ENCODE measurements at places on chromosomes 16 and 17.
A peak's percentile ranks its signal among the peaks of the same experiment; 100 is the strongest.

DNA sequence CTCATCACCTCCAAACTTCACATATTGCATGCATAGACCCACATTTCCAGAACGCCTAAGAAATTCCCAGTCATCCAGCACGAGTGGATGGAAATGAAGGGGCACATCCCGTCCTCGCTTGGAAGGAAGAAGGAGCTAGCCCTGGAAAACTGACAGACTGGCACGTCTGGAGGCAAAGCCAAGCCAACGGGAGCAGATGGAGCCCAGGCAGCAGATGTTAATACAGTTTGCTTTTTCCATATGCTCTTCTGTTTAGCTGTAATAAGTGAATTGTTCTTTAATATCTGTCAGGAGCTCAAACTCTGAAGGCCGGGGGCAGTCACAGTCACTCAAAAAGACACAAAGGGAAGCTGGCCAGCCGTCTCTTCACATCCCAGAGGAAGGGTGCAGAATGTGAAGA lies 187.7 kb downstream of the XYLT1 start:
- no peak for DNase-seq

DNA sequence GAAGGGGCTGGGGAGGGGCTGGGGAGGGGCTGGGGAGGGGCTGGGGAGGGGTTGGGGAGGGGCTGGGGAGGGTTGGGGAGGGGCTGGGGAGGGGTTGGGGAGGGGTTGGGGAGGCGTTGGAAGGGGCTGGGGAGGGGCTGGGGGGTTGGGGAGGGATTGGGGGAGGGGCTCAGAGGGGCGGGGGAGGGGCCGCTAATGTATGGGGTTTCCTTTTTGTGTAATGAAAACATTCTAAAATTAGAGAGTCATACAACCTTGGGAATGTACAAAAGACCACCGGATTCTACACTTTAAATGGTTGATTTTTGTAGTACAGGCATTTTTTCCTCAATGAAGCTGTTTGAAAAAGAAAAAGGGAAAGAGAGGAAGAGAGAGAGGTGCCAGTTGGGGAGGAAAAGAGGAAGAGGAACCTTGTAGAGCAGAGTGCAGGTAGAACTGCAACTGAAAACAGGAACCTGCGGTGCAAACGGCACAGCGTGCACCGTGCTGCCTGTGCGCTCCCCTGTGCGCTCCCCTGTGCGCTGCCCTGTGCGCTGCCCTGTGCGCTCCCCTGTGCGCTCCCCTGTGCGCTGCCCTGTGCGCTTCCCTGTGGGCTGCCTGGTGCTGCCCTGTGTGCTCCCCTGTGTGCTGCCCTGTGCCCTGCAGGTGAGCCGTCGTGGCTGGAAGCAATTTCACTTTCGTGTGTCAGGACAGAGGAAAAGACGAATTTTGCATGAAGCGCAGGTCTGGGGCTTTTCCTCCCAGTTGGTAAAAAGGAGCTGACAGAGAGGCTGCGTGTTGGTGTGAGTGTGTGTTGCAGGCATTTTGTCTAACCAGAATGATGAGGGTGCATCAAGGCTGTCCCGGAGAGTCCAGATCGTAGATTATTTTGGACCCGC lies 40.8 kb downstream of the METRNL start:
- peak; percentile 92 for DNase-seq

DNA sequence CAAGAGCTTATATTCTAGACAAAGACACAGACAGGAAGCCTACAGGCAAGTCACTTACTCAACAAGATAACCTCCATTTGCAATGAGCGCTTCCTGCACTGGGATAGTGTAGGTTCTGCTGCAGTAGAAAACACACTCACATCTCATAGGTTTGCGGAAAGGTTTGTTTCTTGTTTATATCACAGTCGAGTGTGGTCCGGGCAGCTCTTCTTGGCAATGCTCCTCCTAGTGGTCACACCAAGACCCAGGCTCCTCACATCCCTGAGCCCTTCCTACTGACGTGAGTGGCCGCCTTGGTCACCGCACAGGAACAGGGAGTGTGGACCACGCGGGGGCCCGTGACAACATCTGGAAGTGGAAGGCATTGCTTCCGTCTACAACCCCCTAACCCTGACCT lies 48.0 kb upstream of the RBFOX3 start:
- DNase-seq = no peak

GRCh38 chr16:734208-734980 lies 6.4 kb downstream of the CIAO3 start:
- no peak for DNase-seq

DNA sequence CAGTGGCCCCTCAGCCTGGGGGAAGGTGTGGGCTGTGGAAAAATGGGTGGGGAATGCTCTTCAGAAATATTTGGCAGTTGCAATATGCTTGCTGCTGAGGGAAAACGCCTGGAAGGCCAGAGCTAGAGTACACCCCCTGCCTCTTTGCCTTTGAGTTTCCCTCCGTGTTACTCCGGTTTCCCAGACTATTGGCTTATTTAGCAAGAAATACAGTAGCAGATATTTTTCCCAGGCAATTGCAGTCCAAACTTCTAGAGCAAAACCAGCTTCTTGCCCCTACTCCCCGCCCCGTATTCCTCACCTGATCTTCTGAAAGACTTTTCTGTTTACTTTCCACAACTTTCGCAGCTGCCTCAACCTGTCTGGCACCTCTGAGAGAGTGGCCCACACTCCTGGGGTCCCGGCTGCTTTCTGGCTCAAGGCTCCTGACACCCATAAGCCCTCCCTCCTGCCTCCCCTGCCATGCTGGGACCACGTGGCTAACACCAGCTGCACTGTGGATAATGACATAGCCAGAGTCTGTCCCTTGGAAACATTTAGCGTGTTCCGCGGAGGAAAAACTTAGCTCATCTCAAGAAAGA lies 45.8 kb upstream of the HELZ start:
- no peak for DNase-seq

GRCh38 chr17:13283606-13284005 lies 265.8 kb upstream of the ELAC2 start:
- DNase-seq = no peak

GRCh38 chr16:85720302-85720637 lies 30.6 kb downstream of the C16orf74 start:
- DNase-seq = no peak

DNA sequence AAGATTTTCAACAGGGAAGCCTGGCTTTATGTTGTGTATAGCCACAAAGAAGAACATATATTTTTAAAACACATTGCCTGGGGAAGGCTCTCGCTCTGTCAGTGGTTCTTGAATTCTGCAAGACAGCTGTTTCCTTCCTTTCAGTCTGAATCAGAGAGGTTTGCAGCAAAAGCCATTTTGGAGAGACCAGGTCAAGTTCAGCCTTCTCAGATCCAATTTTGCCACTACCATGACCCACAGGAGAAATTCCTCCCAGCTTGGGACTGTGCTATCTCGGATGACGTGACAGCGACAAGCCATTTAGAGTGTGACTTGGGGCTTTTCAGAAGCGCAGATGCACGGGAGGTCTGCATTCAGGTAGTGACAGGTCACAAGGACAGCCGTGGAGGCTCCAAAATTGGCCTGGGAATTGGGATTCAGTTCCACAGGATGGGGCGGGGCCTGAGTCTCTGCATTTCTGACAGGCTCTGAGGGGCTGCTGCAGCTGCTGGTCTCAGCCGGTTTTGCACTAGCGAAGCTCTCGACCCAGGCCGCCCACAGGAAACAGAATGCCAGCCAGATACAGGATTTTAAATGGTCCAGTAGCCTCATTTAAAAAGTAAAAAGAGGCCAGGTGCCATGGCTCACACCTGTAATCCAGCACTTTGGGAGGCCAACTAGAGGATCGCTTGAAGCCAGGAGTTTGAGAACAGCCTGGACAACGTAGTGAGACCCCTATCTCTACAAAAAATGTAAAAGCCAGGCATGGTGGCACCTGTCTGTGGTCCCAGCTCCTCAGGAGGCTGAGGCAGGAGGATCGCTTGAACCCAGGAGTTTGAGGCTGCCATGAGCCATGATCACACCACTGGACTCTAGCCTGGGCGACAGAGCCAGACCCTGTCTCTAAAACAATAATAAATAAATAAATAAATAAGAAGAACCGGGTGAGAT lies 196.6 kb upstream of the CIBAR2 start:
- DNase-seq = no peak

GRCh38 chr16:17335826-17336529 lies 134.8 kb downstream of the XYLT1 start:
- DNase-seq = no peak

- DNase-seq = no peak
Measured at GRCh38 chr16:54320697-54321340, 34.2 kb upstream of the IRX3 start.

DNA sequence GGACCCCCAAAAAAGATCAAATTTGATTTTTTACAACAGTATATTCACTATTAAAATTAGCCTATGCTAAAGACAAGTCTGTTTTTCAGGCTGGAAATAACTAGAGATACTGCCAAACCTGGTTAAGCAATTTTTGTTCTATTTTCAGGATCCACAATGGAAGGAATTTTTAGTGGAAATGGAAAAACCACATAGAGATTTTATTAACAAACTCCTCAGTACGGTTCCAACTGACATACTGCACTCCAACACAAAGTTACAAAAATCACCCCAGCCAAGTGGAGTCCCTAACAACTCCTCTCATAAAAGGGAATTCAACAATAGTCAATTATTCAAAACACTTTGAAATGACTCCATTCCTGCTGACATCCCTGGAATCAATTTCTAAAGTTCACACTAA lies 101.6 kb upstream of the TOB1 start:
- no peak for DNase-seq

DNA sequence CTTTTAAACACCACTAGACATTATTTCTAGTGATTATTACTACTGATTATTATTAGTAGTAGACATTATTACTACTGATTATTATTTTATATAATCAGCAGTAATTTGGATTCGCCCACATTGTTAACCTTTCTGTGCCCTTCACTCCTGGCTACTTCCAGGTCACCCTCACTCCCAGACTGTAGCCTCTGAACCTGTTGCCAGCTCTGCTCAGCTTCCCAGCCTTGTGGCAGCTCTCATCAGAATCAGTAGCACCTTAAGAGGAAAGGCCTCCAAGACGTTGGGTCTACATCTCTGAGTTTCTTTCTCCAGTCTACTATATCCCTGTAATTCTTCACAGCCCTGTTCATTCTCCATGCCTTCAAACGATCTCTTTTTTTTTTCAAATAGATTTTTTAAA lies 137.0 kb downstream of the KATNIP start:
- DNase-seq = no peak

DNA sequence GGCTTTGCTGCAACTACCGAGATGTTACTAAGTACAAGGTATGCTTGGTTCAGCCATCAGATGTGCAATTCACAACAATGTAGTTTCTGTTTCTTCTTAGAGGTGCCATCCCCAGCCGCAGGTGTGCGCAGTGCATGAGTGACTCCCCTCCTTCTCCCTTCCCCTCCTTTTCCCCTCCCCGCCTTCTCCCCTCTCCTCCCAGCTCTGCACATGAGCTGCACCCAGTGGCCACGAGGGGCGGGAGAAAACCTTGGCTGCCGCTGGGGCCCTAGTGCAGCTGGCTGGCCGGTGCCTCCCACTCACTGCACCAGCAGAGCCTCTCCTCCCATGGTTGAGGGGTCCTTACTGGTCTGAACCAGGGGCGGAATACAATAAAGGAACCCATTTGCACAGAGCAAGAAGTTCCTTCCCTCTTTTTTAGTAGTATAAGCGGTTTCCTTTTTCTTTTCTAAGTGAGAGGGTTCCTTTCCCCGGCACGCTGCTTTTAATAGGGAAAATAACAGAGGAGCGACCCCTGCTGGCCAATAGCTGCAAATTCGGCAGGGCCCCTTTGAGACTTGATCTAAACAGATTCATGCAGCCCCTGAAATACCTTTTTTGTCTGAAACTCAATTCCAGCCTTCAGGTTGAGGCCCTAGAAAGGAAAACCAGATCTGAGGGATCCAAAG lies 7.8 kb upstream of the CCL15 start:
- DNase-seq = no peak

GRCh38 chr16:21083729-21084268 lies 66.8 kb downstream of the DNAH3 start:
- DNase-seq = peak; percentile 45

GRCh38 chr16:69311533-69312387 lies 610 bp downstream of the VPS4A start:
- DNase-seq = peak; percentile 62

DNA sequence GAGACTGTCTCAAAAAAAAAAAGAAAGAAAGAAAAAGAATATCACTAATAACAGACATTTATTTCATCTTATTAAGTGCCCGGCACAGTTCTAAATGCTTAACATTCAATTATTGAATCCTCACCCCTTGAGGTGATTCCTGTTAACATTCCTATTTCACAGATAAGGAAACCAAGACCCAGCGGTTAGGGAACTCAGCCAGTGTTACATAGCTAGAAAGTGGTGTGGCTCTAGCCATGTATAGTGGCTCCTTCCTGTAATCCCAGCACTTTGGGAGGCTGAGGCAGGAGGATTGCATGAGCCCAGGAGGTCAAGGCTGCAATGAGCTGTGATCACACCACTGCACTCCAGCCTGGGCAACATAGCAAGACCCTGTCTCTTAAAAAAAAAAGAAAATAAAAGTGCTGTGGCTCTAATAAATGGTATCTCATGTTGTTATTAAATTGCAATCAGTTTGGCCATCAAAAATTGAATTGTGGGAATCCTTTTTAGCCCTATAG lies 28.1 kb downstream of the ZNRF1 start:
- no peak for DNase-seq

GRCh38 chr16:2779978-2780898 lies 3.2 kb upstream of the ELOB start:
- no peak for DNase-seq

- DNase-seq = no peak
Measured at GRCh38 chr17:72714357-72714966, 378.0 kb downstream of the SLC39A11 start.

- peak; percentile 74 for DNase-seq
Measured at GRCh38 chr17:8091033-8091687, 3.6 kb upstream of the ALOX12B start.

DNA sequence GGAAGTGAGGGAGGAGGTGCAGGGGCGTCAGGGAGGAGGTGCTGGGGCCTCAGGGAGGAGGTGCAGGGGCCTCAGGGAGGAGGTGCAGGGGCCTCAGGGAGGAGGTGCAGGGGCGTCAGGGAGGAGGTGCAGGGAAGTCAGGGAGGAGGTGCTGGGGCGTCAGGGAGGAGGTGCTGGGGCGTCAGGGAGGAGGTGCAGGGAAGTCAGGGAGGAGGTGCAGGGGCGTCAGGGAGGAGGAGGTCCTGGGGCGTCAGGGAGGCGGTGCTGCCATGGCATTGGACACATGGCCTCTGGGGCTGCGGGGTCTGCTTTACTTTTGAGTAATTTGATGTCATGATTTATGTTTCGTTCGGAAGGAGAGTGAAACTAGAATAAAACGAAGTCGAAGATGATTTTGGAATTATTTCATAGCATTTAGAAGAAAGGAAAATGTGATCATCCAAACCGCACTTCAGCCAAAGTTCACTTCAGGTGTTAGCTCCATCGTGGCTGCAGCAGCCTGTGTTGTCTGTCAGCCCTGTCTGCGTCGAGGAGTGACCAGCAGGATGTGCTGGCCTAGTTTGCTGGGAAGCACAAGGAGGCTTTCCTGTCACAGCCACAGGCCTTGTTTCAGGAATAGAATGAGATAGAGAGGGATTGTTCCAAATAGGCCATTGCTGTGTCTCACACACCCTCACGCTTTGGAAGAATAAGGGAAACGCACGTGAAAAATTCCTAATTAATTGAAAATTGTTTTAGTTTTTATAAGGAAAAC lies 42.8 kb downstream of the RAB11FIP3 start:
- no peak for DNase-seq

GRCh38 chr17:73283250-73283649 lies 21.6 kb upstream of the CPSF4L start:
- no peak for DNase-seq

All from GM13977 (cell line).